ENCODE measurements at places on chromosomes 6 and 20.
A peak's percentile ranks its signal among the peaks of the same experiment; 100 is the strongest.

DNA sequence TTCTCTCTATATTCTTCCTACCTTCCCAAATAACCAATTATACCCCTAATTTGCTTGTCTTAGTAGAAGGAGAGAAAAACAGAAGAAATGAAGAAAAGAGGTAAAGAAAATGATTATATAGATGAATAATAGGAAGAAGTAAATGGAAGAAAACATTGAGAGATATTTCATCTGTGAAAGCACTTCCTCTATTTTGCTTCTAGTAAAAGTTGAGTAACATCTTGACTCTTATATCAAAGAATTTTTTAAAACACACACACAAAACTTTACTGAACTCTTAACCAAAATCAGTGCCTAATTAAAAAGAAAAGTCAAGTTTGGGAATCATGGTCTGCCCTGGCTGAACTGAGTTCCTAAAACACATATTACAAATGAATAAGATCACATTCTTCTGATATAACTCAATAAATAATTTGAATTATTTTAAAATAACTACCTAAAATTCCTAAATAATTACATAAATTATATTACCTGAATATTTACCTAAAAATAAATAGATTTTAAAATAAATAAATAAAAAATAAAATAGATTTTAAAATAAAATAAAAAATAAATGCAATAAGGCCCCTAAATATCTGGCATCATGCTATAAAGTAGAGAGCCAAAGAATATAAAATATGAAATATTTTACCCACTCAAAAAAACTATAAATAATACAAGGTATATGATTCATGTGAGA lies 8.8 kb downstream of the SLC17A2 start:
- DNase-seq: no peak

GRCh38 chr6:131597446-131597845 lies 24.4 kb downstream of the ARG1 start:
- no peak for DNase-seq

DNA sequence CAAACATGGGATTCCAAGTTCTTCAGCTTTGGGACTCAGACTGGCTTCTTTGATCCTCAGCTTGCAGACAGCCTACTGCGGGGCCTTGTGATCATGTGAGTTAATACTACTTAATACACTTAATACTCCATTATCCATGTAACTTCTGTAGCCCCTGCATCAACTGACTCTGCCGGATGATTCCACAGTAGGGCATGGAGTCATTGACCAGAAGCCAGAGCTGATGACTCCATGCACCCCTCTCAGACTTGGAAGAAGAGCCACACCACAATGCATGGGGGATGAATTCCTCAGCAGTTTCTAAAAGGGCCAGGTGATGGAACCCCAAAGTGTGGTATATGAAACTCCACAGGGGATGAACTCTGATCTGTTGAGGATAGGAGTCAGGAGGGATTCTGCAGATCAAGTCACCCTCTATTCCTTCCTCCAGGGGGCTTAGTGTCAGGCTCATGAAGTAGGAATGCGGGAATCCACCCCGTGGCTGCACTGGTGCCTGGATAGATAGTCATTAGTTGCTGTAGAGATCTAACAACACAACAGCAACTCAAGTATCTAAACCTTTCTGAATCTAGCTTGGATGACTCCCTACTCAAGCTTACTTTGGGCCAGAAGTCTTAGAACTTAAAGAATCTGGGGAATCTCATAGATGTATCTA lies 70.2 kb downstream of the GPR6 start:
- no peak for DNase-seq

DNA sequence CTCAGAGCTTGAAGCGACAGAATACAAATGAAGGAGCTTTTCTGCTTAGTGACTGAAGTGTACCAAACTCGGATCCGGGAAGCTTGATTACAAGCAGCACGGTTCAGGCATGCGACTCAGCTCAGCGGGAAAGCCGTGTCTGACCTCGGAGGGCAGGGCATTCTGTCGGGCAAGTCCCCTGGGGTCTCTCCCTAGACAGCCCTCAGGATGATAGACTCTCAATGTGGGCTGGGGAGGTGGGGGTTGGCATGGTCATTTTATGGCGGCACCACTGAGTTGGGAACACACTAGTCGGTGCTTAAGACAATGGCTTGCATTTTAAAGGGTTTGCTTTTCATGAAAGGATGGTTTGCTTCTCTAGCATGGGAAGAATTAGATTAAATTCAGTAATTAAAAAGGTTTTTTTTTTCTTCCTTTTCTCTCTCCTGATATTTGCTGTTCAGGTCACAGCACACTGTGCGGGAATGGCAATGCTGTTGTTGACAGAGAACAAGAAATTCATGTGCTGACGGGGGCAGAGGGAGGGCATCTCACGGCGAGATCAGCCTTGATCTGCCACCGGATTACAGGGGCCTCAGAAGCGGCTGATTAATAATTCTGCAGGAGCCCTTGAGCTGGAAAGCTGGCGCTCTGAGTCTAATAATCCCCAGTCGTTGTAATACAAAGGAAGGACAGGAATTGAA lies 80.7 kb upstream of the TRAF3IP2 start:
- peak; percentile 73 for DNase-seq

DNA sequence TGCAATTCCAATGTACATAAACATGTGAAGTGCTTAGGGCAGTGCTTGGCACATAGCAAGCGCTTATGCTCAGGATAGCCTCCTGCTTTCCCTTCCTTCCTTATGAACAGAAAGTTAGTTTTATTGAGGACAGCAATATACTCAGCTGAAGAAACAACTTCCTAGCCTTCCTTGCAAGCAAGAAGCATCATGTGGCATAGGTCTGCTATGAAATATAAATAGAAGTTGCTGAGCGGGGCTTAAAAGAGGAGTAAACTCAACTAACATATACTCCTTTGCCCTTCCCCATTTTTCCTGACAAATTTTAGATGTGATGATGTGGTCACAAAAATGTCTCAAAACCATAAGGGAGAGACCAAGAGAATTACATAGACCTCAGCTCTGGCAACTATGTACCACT lies 98.9 kb downstream of the KIF16B start:
- DNase-seq: no peak

DNA sequence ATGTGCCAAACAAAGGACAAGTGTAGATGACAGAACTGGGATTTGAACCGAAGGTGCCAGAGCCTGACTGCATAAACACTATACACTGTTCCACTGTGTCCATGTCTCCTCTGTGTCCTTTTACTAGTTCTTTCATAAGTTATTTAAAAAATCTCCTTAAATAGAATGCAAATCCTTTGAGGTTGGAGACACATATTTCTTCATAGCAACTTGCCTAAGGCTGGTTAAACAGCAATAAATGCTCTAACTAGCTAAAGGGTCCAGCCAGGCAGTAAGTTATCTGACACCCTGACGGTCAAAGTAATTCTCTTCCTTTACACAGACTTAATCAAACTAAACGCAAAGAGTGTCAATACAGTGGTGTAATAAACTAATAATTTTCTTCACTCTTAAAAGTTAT lies 76.2 kb upstream of the TRAF3IP2 start:
- DNase-seq: no peak

- no peak for DNase-seq
Measured at GRCh38 chr6:3331971-3332370, 73.2 kb downstream of the PSMG4 start.

DNA sequence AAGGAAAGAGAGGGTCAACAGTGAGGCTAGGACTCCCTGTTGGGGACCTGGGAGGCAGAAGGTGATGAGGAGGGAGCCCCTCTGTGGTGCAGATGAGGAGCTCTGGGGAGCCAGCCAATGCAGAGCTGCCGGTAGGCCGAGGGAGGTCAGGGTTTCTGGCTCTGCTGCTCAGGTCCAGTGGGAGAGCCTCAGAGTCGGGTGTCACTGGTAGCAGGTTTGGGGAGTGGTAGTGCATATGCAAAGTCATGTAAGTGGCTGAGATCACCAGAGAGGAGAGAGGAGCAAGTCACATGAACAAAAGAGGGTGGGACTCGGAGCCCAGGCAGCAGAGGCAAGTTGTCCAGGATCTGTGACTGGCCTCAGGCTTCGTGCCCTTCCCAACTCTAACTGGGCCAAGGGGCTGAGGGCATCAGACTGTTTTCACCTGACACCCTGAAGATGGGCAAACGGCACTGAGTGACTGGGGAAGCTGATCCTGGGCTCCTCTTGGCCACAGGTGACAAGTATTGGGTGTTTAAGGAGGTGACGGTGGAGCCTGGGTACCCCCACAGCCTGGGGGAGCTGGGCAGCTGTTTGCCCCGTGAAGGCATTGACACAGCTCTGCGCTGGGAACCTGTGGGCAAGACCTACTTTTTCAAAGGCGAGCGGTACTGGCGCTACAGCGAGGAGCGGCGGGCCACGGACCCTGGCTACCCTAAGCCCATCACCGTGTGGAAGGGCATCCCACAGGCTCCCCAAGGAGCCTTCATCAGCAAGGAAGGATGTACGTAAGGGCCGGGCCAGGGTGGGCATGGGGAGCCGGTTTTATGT lies 6.6 kb downstream of the MMP24OS start:
- DNase-seq: no peak

DNA sequence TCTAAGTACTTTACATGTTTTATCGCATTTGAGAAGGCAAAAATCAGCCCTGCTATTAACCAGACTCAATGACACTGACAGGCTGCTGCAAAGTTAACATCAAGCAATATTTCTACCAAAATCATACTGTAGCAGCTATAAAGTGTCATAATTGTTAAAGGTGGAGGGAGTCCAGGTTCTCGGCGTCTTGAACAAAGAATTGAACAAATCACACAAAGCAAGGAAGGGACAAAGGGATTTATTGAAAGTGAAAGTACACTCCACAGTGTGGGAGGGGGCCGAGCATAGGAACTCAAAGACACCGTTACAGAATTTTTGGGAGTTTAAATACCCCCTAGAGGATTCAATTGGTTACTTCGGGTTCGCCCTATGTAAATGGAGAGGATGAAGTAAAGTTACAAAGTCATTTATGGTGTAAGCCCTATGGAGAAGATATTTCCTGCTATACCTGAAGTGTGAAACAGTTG lies 12.9 kb upstream of the ZNF391 start:
- DNase-seq: no peak

GRCh38 chr20:52731093-52731492 lies 241.1 kb upstream of the TSHZ2 start:
- no peak for DNase-seq

- no peak for DNase-seq
Measured at GRCh38 chr6:81998432-81998831, 246.0 kb upstream of the TENT5A start.

- DNase-seq: no peak
Measured at GRCh38 chr6:38567436-38567835, 72.3 kb downstream of the BTBD9 start.

DNA sequence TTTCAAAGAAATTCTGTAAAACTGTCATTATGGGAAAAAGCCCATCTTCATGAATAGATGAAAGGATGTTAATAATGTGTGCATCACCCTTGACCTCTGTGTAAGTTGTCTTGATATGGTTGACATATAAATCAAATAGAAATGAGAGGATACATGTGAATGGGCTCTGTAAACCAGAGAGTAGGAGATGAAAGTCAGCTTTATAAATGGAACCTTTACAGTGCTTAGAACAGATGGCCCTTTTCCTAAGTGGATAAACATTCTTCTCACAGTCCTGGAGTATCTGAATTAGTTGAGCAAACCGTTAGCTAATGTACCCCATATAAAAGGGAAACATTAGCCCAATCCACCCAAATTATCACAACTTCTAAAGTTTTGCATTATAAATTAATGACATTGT lies 57.5 kb downstream of the MYLK4 start:
- DNase-seq: no peak

DNA sequence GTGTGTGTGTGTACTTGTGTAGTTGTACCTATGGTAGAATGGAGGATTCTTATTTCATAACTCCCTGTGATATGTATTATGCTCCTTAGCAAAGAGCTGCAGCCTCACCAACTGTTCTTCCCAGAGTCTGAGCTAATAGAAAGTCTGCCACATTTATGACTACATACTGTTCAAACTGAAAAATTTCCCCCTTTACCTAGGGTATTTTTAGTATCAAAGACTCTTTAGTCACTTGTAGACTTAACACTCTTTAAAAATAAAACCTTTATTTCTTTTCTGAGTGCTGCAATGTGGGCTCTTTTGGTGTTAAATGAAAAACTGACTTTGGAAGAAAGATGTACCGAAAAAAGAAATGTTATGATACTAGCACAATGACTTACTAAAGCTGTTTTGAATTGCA lies 39.6 kb upstream of the HS3ST5 start:
- no peak for DNase-seq

- DNase-seq: no peak
Measured at GRCh38 chr20:19897891-19898290, 119.3 kb upstream of the NAA20 start.

GRCh38 chr6:149694921-149695320 lies 23.0 kb downstream of the LATS1 start:
- no peak for DNase-seq

DNA sequence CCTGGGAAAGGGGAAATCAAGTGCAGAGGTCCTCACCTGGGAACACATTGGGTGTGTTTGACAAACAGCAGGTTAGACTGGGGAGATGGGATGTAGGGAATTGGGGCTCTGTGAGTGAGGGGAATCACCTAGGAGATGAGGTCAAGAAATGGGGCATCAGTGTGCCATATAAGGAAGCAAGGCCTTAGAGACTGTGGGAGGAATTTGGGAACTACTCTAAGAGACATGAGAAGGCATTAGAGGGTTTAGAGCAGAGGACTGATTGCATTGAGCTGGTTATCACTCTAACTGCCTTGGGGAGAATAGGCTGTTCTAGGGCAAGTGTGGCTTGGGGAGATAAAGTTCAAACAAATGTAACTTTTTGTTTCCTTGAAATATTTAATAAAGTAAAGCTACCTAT lies 189.9 kb downstream of the EYA4 start:
- no peak for DNase-seq

- DNase-seq: no peak
Measured at GRCh38 chr6:88985901-88986300, 22.5 kb upstream of the RNGTT start.
